ENCODE measurements at places on chromosomes 12 and 14.
A peak's percentile ranks its signal among the peaks of the same experiment; 100 is the strongest.

GRCh38 chr12:120901818-120902217 is 2.3 kb downstream of the SPPL3 start:
- no peak for DNase-seq

DNA sequence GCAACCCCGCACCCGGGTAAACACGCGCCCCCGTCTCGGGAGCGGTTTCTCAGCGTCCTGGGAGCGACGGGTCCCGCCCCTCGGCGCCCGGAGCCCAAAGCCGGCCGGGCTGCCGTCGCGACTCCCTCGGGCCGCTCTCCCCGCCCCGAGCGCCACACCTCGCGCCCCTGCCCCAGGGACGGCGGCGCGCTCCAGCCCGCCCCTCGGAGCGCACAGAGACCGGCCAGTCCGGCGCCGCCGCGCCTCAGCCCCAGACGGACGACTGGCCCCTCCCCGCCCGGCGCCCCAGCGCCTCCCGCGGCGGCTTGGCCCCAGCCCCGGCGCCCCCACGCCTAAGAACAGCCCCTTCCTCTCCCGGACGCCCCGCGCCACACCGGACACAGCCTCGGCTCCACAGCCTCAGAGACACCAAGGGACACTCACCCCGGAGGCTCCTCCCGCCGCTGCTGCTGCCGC is 411 bp downstream of the BTBD7 start:
- peak; percentile 61 for DNase-seq

- peak; percentile 59 for DNase-seq
Observed at GRCh38 chr14:75433631-75434071, 5.8 kb downstream of the JDP2 start.

DNA sequence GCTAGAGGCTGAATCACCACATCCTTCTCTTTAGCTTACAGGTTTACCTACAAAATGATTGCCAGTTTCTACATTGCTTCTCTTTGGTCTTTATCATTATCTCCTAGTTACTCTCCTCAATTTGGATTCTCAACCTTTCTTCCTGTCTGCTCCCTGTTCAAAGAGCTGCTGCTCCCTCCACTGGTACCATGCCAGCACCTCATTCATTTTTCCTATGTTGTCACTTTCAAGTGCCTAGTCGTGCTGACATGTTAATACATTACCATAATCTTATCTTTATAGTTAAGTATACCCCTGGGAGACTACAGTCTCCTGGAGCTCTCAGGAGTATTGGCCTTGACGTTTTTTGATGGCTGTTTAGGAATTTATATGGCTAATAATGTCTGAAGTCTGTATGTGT is 14.2 kb downstream of the FRS2 start:
- no peak for DNase-seq

GRCh38 chr14:65419593-65420252 is 7.2 kb downstream of the FUT8 start:
- DNase-seq = no peak

DNA sequence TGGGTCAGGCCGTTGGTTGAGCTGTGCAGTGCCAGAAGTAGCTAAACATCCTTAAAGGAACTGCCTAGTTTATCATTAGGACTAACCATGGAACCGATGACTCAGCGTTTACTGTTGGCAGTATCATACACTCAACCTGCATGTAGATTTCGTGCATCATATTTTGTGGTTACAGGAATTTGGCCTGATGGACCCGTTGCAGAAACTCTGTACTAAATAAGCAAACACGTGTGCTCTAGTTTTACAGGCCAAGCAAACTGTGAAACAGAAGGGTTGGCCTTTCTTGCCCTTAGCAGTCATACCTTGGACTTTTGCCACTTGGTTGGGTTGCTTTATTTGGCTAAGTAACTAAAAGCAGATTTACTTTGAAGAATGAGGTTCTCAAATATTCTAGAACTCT is 35.6 kb downstream of the DGLUCY start:
- peak; percentile 99 for DNase-seq

DNA sequence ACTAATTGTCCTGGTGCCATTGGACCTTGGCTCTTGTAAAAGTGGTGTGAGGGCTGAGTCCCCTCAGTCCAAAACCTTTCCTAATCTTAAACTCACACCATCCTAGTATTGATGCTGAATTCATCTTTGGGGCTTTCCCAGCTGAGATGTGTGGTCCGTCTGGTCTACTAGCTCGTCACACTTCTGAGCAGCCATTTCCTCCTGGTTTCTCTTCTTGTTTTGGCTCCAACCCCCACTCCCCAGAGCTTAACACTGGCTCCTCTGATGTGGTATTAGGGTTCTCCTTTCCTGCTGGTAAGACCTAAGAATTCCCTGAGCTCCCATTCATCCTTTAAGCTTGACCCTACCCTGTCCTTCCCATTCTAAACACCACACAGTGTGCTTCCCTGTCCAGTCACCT is 900.6 kb downstream of the VRK1 start:
- no peak for DNase-seq

- no peak for DNase-seq
Observed at GRCh38 chr14:96622926-96623325, 120.7 kb downstream of the PAPOLA start.

GRCh38 chr12:59499774-59500173 is 96.1 kb upstream of the SLC16A7 start:
- DNase-seq = no peak

- no peak for DNase-seq
Observed at GRCh38 chr14:34548472-34548981, 9.0 kb upstream of the EAPP start.

- no peak for DNase-seq
Observed at GRCh38 chr12:51240971-51241370, 2.3 kb downstream of the DAZAP2 start.

DNA sequence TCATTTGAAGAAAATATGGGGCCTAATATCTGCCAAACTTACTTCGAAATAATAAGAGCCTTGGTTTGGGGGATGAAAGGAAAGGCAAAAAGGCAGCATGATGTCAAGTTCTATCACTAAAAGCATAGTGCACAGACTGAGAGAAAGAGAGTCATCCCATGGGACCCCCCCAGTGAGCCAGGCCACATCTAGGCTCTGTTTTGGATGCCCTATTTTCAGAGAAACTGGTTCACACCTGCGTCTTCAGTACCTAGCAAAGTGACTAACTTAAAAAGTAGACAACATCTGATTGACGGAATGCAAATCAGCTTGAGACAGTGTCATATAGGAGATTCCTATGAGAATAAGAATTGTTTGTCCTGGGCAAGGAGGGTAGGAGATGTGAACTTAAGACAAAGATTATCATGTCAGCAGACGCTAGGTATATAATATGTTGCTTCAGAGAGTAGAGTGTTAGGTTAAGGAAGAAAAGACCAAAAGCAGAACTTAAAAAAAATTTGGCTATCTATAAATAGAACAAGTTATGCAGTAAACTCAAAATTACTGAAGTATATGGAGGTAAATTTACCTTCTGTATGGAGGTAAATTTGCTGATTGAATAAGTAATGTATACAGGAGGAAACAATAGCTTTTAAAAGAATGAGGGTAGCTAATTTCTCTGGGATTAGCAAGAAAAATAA is 148.2 kb downstream of the SLC41A2 start:
- DNase-seq = no peak

- no peak for DNase-seq
Observed at GRCh38 chr14:98173305-98173704, 1098.7 kb downstream of the BCL11B start.

DNA sequence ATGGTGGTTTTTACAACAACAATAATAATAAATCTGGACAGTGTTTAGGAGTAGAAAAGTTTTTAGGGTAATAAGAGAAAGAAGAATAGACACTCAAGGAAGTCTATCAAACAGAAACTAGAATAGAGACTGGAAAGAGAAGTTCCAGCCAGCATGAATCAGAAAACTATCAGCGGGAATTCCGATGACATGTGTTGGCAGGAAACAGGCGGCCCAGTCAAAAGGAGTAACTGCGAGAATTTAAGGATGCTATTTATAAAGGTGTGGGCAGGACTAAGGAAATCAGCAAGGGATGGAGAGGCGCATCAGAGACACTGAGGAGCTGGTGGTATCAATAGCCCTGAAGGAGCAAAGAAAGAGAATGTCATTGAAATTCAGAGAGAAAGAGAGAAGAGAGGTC is 89.9 kb downstream of the TBX5 start:
- DNase-seq = peak; percentile 13

DNA sequence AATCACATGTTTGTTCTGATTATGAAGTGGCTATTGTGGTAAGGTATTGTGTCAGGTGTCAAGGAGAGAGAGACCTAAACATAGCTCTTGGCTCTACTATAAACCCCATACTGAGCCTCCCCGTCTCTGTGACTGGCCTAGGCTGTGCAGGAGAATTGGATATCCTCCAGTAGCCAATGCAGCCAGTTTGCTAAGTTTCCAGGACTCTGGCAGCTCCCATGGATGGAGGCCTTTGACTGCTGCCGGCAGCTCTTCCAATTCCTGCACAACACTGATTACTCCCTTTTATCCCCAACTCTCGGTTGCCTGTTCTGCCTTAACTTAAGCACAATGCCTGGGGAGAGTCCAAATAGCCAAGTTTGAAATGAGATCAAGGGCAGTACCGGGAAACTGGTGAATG is 59.3 kb downstream of the ABCC9 start:
- no peak for DNase-seq

GRCh38 chr12:88063375-88063774 is 34.2 kb upstream of the C12orf50 start:
- peak; percentile 42 for DNase-seq

DNA sequence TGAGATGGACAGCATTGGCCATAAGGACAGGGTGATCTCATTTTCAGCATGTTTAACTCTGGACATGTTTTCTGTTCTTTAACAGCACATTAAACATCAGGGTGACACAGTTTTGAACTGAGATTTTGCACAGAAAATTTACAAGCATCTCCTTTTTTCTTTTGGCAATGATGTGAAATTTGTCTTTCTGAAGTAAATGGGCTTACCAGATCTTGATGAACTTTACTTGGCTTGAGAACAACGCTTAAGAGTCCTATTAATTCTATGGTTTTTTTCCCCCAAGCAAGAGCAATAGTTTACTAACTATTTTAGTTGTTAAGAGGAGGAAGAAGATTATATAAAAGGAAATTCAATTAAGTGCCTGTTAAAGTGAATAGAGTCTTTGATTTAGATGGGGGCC is 491.0 kb downstream of the SNAPC1 start:
- no peak for DNase-seq

DNA sequence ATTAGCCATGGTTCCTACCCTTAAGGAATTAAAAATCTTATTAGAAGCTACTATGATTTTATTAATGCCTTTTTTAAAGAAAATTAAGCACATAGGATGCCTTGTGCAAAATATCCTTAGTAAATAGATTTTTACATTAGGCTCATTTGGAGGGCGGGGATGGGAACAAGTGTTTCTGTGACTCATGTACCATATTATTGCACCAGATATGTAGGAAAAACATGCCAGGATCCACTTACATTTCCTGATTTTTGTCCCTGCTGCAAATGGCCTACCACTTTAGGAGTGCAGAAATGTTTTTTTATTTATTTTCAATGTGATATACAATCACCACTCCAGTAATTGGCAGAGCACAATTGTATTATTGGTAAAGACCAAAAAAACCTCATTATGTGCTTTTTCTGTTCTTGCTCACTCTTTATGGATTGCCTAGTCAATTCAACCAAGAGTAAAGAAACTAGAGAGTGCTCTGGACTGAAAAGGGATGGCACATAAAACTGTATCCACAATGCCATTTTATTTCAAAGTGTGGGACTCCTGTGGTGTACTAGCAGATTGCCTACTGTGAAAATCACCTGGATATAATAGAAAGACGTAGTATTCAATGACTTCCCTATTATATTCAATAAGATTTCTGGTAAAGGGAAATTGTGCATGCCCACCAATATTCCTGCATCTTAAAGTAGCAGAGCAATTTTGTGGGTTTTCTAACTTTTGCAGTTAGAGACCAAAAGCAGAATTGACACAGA is 86.9 kb downstream of the ANO6 start:
- DNase-seq = no peak

DNA sequence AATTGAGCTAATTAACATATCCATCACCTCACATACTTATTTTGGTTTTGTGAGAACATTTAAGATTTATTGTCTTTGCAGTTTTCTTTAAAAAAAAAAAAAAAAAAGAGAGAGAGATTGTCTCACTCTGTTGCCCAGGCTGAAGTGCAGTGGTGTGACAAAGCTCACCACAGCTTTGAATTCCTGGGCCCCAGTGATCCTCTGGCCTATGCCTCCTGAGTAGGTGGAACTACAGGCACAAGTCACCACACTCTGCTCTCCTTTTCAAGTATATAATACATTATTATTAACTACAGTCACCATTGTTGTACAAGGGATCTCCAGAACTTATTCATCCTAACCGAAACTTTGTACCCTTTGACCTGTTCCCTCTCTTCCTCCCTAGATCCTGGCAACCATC is 64.0 kb downstream of the NUMB start:
- DNase-seq = no peak

- DNase-seq = no peak
Observed at GRCh38 chr12:131366261-131366871, 344.5 kb upstream of the SFSWAP start.

- peak; percentile 3 for DNase-seq
Observed at GRCh38 chr14:53714495-53715192, 242.0 kb downstream of the BMP4 start.

- DNase-seq = peak; percentile 52
Observed at GRCh38 chr14:104973385-104974145, 4.6 kb downstream of the AHNAK2 start.

GRCh38 chr12:64729909-64730587 is 29.2 kb downstream of the GNS start:
- DNase-seq = peak; percentile 28

DNA sequence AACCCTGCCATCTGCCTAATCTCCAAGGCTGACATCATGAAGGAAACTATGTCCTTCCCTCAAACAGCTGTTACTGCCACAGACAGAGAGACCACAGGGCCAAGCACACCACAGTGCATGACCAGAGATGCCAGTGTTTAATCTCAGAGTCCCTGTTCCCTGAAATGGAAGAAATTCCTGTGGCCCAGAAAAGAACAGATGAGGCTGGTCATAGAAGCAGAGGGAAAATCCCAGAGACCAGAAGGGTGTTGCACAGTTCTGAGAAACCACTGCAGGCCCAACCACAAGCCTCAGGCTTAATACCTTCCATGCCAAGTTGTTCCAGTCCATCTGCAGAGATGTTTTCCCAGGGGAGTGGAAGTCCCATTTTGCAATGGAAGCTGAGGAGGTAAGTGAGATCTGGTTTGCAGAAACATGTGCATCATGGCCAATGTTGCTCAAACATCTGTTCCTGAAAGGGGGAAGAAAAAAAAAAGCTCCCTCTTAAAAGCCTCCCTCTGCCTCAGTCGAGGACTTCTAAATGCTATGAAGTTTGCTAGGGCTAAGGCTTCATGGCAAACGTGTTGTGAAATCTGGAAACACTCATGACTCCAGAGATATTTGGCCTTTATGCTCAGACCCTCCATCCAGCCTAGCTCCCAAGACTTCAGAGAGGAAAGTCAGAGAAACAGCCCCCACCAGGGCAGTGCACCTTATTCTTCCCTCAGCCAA is 98.6 kb downstream of the SCARB1 start:
- peak; percentile 99 for DNase-seq

Data from fibroblast of villous mesenchyme (primary cell).